ENCODE measurements at places on chromosomes 3 and 15. TPM values are rescaled to one million over a fixed set of nuclear protein-coding genes. Genes with fewer than 3 reads are reported as not detected.

Gene PTX3
- not detected for total RNA-seq

Gene MUSTN1
- 0.57 TPM for total RNA-seq

Gene LHFPL4
- total RNA-seq, result not detected

- no peak for DNase-seq
Observed at GRCh38 chr3:152817400-152817799, 17.5 kb upstream of the P2RY1 start.

- no peak for DNase-seq
Observed at GRCh38 chr15:73944161-73945129, 18.2 kb downstream of the LOXL1 start.

DNA sequence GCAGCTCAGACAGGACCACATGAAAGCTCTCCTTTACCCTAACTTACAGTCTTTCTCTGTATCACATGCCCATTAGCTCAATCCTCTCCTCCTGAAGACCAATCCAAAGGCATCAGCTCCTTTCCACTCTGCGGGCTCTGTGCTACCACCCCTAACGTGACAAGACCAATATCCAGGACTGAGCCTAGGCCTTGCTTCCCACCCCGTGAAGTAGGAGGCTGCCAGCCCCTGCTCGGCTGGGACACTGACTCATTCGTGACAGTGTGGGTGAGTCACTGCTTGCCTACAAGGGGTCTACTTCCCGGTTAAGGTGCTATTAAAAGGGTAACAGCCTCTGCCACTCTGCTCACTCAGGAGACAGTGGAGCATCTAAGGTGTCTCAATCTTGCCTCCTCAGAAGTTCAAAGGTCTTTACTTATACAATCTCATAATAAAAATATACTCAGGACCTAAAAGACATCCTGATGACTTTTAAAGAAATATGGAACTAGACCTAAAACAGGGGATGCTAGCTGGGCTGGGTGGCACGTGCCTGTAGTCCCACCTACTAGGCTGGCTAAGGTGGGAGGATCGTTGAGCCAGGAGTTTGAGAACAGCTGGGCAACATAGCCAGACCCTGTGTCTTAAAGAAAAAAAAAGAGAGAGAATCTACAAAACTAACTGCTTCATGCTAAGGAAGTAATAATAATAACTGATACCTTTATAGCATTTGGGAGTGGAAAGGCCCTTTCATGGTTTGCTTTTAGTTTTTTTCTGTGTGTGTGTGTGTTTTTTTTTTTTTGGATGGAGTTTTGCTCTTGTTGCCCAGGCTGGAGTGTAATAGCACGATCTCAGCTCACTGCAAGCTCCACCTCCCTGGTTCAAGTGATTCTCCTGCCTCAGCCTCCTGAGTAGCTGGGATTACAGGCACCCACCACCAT lies 55.0 kb downstream of the TMEM44 start:
- peak; percentile 22 for DNase-seq

- no peak for DNase-seq
Observed at GRCh38 chr15:42725331-42725903, 11.5 kb downstream of the CDAN1 start.

Gene PAK6
- total RNA-seq, result not detected

GRCh38 chr15:41691471-41691870 lies 31.3 kb downstream of the MGA start:
- DNase-seq, result no peak

- DNase-seq, result no peak
Observed at GRCh38 chr3:106398891-106399600, 530.2 kb upstream of the CBLB start.

Gene REC114
- not detected for total RNA-seq
